ENCODE measurements at places on chromosomes 6 and 20.

DNA sequence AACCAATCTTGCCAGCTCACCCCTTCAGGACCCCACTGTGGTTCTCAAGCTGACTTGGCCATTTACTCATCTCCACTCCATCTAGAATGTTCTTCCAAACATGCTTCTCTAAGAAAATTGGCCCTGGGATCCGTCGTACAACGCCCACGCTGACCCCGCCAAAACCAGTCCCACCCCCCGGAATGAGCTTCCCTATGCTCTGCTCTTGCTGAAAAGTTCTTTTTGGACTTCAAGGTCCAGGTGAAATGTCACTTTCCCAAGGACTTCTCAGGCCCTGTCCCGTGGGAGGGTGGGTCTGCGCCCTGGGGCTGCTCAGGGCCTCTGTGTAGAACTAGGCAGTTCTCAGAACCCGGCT, 9.9 kb downstream of the NOL4L start:
- no peak for DNase-seq

GRCh38 chr6:128757961-128758360, 125.0 kb upstream of the LAMA2 start:
- no peak for DNase-seq

- no peak for DNase-seq
Observed at GRCh38 chr20:37907677-37908401, 4.9 kb downstream of the VSTM2L start.

GRCh38 chr6:109257494-109257893, 124.8 kb downstream of the CD164 start:
- no peak for DNase-seq

DNA sequence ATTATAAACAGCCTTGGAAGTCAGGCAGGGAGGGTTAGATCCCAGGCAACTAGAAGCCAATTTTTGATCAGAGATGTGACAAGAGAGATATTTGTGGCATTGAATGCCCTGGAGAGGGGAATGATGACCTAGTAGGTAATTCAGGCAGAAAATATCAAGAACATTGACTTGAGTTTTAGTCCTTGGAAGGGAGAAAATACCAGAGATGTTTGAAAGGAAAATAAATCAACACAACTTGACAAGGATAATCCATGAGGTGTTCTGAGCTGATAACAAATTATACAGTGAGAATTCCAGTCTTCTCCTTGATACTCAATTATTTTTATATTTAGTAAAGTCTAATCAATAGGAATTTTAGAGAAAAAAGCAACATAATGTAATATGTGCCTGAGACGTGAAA, 10.6 kb upstream of the MARCKS start:
- no peak for DNase-seq

DNA sequence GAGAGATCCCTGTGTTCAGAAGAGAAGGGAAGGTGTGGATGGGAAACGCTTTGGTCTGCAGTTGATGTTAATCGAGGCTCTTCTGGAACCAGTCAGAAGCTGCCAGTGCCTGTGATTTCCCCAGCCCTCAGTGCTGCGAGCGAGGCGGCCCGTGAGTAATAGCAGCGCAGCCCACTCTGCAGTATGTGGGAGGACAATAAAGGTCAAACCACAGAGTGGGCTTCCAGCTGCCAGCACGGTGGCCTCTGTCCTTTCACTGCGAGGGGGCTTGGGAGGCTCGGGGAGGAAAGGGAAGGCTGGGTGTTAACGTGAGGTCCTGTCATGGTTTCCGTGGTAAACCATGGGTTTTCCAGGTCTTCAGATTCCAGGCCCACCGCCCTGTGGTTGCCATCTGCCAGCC, 32.3 kb upstream of the TAGAP start:
- DNase-seq = no peak

GRCh38 chr6:87901613-87902012, 146.0 kb upstream of the SPACA1 start:
- no peak for DNase-seq

GRCh38 chr6:113585246-113585645, 271.9 kb upstream of the MARCKS start:
- no peak for DNase-seq

DNA sequence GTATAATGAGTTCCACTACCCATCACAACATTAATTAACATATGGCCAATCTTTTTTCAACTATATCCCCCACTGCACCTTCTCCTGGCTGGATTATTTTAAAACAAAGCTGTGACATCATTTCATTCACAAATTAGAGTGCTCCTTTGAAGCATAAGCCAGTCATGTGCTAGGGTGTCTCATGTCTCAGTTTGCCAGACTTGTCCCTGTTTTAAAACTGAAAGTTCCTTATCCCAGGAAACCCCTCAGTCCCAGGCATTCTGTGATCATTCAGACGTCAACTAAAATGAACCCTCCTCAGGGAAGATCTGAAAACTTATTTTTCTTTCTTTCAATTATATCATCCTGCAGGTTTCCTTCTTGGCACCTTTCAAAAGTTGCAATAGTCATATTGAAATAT, 29.3 kb upstream of the LOC128125822 start:
- DNase-seq = no peak

DNA sequence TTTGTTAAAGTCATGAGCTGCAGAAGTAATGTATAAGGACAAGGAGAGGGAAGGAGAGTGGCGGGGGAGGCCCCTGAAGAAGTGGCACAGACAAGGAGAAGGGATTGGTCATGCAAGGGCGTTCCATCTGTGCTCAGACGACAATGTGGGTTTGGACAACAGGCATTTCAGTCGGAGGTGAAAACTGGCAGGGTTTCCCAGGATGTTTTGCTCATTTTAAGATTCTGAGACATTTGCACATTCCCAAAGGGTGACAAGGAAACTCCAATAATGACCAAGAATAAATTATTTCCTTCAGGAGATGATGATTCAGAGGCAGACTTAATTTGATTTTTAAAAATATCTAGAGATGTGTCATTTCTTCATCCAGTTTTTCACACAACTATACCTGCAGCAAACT, 181.8 kb downstream of the HIVEP2 start:
- DNase-seq = no peak

DNA sequence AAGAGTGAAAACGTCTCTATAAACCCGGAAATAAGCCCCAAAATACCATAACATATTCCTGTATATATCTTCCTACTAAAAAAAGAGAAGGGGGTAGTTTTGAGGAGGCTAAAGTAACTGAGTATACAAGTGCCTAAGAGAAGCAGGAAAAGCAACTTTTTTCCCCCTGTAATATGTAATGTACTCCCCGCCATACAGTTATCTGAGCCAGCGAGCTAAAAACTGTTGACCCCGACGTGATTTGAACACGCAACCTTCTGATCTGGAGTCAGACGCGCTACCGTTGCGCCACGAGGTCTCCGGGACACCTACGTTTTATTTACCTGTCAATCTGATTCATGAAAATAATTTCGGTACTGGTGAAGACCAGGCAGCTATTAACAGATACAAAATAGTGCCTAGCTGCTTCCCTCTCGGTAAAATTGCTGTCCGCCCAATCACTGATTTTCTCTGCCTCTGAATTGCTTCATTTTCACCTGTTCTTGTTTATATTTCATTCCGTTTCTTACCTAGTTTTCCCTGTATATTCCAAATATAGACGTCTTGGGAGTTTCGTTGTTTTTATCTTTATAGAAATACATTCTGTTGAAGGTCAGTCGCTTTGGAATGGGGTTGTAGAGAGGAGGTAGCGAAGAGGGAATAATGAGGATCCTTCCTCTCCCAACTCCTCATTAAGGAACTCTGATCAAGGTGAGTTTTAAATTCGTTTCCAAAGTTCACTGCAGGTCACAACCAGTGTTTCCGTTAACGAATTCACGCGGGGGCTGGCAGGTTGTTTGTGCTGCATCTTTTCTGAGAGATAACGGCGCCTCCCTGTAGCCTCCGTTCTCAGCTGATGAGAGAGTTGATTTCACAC, 33.6 kb upstream of the BTN3A2 start:
- DNase-seq = no peak

- no peak for DNase-seq
Observed at GRCh38 chr6:139343052-139343750, 31.2 kb downstream of the CITED2 start.

DNA sequence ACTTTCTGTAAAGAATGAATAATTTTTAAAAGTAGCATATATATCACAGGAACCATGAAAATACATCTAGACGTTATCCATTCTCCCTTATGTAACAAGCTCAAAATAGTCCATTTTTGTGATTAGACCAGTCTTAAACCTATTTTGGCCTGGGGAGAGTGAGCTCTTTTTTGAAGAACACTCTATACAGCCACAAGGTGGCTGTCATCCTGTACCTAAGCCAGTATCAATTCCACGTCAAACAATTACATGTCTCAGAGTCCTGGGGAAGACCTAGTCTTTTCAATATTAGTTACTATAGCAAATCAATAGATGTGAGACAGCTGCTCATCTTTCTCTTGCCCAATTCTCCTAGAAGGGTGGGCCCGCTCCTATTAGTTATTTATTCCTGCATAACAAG, 28.4 kb downstream of the FBXO5 start:
- no peak for DNase-seq

DNA sequence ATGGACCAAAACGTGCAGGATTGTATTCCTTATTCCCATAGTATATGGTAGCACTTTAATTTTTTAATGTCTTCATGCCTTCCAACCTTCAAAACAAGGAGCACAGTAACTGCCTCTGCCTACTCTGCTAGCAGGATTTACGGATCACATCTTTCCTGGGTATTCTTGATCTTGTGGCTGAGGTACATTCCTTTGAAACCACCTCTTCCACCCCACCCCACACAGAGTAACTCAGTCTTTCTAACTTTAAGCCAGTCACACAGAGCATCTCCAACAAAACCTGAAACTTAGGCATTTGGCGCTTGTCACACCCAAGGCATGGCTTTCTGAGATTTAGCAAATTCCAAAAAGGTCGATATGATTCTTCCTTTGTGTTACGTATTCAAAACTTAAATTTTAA, 2.3 kb upstream of the ID4 start:
- DNase-seq = no peak

DNA sequence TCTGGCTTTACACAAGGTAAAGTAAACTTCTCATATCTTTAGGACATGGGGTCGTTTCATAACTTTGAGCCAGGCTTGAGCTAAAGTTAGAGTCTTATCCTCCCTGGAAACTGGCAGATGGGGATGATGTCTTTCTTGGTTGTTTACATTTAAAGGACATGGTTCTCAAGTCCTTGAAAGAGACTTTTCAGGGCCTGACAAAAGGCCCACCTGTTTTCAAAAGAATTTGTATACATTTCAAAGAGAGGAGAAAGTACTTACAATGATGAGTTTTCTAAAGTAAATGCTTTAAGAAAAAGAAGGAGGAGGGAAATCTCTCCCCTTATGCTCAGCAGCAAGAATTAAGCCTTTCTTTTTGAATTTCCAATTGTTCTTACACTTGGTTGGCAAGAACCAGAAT, 45.7 kb upstream of the TINAG start:
- no peak for DNase-seq

- DNase-seq = no peak
Observed at GRCh38 chr6:80938131-80938530, 814.4 kb downstream of the TENT5A start.

DNA sequence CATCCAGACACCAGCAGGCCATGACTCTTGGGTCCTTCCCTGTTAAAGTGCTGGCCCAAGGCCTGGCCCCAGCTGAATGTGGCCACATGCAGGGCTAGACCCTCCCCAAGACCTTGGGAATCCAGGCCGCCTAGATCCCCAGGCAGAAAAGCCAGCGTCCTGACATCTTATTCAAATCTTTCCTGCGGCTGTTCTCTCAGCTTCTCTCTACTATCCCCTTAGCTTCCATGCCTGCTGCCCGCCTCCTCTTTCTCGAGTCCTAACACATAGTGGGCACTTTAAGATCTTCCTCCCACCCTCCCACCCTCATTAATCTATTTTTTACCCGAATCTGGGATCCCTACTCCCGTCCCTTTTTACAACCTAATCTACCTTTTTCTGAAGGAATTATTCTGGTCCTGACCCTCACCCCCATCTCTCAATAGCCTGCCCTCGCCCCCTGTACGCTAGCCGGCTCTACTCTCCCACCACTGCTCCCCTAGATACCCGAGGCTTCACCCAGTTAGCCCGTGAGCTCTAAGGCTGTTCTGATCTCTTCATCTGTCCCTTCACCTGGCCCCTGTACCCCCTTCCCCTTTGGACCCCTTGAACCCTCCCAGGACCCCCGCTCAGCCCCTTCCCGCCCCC, at the start of gene CCHCR1:
TSS of gene CCHCR1 (minus strand) at position 290 of the 627 bp plus-strand sequence. CDS start at position 88, 202 bp downstream.
- DNase-seq = no peak

GRCh38 chr20:50695135-50695872, 4.0 kb upstream of the RIPOR3 start:
- no peak for DNase-seq

DNA sequence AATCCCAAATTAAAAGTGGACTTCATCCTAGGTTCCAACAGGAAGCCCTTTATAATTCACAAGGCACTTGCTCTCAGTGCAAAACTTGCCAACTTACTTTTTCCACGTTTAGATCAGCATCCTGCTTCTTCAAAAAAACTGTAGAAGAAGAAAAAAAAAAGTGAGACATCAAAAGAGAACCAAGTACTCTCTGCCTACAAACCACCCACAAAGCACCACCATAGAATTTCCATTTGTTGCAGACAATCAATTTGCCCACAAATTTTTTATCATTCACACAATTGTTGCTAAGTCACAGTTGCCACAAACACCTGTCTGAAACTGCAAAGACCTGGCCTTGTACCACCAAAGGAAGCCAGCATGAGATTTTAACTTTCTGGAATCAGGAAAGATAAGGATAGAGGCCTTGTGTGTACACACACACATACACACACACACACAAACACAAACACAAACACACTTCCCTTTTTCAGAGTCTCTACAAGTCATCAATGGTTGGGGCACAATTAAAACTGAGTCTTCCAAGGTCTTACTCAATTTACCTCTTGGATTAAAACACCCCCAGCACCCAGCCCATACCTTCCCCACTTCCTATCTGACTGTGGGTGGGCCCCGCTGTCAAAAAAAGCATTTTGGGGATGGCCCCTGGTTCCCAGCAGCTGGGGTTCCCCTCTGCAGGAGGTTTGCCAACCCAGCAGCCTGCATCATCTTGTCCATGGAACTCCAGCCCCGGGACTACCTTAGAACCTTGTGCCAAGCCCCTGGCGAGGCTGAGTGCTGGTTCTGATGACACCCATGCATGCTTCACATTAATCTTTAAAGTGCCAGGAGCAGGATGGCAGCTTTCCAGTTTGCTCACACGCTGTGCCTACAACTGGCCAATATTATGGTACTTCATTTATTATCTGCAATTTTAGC, 26.5 kb downstream of the FYN start:
- DNase-seq = no peak

GRCh38 chr6:119096721-119097565, 18.5 kb upstream of the FAM184A start:
- DNase-seq = no peak

GRCh38 chr20:25118529-25118928, 36.6 kb upstream of the VSX1 start:
- DNase-seq = no peak
